ENCODE measurements at places on chromosomes 1 and 21. TPM values are rescaled to one million over a fixed set of nuclear protein-coding genes. Genes with fewer than 3 reads are reported as not detected.

- DNase-seq = peak; percentile 63
Observed at GRCh38 chr1:117284399-117285215, 73.9 kb upstream of the VTCN1 start.

- no peak for DNase-seq
Observed at GRCh38 chr1:221696027-221696426, 45.9 kb downstream of the DUSP10 start.

GRCh38 chr21:32612999-32613337, 791 bp upstream of the CFAP298 start:
- no peak for DNase-seq

- no peak for DNase-seq
Observed at GRCh38 chr1:230842801-230843200, 25.5 kb downstream of the C1orf198 start.

- peak; percentile 57 for DNase-seq
Observed at GRCh38 chr1:233240829-233241682, 54.5 kb downstream of the PCNX2 start.

- no peak for DNase-seq
Observed at GRCh38 chr1:223337174-223337869, 26.7 kb downstream of the SUSD4 start.

DNA sequence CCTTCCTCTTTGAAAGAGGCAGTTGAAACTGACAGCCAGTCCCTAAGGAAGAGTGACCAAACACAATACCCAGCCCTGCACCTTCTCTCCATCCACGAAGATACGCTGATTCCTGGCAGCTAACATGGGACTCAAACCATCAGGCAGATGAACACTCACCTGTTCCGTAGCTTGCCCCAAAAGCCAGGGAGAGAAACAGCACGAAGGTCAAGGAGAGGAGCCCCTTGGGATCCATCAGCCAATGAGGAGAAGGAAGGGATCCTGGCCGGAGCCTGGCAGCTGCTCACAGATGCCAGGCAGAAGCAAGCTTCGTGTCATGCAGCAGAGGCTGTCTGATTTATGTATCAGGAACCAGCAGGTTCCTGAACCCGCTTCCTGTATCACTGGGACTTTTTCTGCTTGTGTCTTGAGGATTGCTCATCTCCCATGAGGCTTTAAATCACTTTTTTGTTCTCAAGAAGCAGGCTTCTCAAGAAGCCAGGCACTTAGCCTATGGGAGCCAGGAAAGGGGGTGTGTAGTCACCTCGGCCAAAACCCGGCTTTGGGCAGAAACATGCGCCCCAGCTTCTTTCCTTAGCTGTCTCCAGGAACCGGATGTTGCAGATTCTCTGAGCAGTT, at the start of gene SLAMF1:
Gene SLAMF1, minus strand, starts transcription at position 334 of the 618 bp plus-strand sequence. Its CDS starts 99 bp downstream, at position 235.
- DNase-seq = no peak

- no peak for DNase-seq
Observed at GRCh38 chr1:218851586-218851985, 322.1 kb upstream of the LYPLAL1 start.

DNA sequence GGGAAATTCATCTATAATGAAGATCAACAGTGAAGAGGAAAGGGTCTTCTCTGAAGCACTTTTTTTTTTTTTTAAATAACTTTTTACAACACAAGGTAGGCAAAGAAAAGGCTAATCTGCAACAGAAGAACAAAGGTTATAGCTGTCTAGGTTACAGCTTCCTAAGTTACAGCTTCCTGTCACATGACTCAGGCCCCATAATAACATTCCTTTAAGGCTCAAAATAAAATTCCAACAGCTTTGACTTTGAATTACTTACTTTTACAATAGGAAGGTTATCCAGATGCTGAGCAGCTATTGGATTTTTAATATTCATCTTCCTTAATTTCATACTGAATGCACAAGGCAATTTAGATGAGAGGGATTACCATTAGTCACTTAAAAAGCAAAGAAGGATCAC, 40.4 kb upstream of the TMEM61 start:
- no peak for DNase-seq

GRCh38 chr1:27087371-27088220, 67.3 kb downstream of the SLC9A1 start:
- peak; percentile 47 for DNase-seq

GRCh38 chr1:29754573-29755375, 518.5 kb downstream of the PTPRU start:
- no peak for DNase-seq

- no peak for DNase-seq
Observed at GRCh38 chr1:152646656-152647055, 16.5 kb upstream of the LCE2D start.

GRCh38 chr1:205775015-205775716, at the start of gene RAB29:
Gene RAB29, minus strand, starts transcription at chr1:205775482. Its CDS starts 526 bp downstream, at chr1:205774956.
- DNase-seq = peak; percentile 73

GRCh38 chr1:30314591-30314990, 408.8 kb downstream of the MATN1 start:
- no peak for DNase-seq

GRCh38 chr1:243850202-243850451, at the start of gene AKT3:
Gene AKT3, minus strand, starts transcription at chr1:243850243. Its CDS starts 7,073 bp downstream, at chr1:243843170.
- DNase-seq = peak; percentile 86

GRCh38 chr1:111221276-111221632, 6.3 kb upstream of the CHI3L2 start:
- no peak for DNase-seq

GRCh38 chr1:116374353-116375147, 1.5 kb downstream of the ATP1A1 start:
- no peak for DNase-seq

- no peak for DNase-seq
Observed at GRCh38 chr1:52355436-52355835, 10.6 kb downstream of the CC2D1B start.

GRCh38 chr1:52168373-52169080, 26.6 kb downstream of the ZFYVE9 start:
- DNase-seq = no peak

- no peak for DNase-seq
Observed at GRCh38 chr1:92826792-92827191, 5.0 kb upstream of the RPL5 start.

DNA sequence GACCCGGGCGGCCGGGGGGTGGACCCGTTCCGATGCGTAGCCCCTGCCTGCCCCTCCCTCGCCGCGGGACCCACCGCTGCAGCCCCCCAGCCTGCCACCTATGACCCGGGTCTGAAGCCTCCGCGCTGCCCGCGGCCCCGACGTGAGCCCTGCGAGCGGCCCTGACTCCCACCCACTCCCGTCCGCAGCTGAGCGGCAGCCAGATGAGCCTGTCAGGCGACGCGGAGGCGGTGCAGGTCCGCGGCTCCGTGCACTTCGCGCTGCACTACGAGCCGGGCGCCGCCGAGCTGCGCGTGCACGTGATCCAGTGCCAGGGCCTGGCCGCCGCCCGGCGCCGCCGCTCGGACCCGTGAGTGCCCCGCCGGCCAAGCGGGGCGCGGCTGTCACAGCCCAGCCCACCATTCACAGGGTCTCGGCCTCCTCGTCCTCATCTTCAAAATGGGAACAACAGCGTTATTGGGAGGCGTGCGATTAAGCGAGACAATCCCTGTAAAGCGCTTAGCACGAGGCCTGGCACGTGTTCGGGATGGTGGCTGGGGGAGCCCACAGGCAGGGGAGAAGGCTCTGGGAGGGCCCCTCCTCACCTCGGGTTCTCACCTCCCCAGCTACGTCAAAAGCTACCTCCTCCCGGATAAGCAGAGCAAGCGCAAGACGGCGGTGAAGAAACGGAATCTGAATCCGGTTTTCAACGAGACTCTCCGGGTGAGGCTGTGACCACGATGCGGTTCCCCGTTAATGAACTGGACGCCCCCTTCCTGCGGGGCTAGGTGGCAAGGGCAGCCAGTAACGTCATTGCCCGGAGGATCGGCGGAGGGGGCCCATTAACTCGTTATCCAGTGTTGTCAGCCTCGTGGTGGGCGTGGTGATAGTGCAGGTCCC, 8.2 kb downstream of the SYTL1 start:
- DNase-seq = peak; percentile 69

GRCh38 chr1:25990251-25990650, 7.6 kb downstream of the PAFAH2 start:
- DNase-seq = no peak

DNA sequence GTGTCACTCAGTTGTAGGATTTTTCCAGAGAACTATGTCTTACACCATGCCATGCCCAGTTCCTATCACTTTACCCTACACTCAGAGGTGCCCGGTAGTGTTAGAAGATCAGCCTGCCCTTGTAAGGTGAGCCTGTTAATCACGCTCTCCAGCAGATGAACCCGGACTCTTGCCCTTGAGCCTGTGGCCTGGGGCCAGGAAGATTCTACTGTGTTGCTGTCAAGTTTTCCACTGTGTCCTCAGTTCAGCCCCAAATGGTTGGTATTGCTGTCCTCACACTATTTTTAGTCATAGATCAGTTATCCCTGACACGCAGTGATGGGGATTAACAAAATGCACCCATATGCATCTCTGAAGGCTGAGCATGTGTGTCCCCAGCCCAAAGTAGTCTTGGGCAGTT, 105.0 kb upstream of the SPAG17 start:
- no peak for DNase-seq

GRCh38 chr1:212152869-212153268, 117.3 kb downstream of the DTL start:
- no peak for DNase-seq

- DNase-seq = no peak
Observed at GRCh38 chr1:44546403-44547053, 127.8 kb downstream of the TMEM53 start.

GRCh38 chr1:55781944-55782482, 566.8 kb upstream of the USP24 start:
- DNase-seq = peak; percentile 95

DNA sequence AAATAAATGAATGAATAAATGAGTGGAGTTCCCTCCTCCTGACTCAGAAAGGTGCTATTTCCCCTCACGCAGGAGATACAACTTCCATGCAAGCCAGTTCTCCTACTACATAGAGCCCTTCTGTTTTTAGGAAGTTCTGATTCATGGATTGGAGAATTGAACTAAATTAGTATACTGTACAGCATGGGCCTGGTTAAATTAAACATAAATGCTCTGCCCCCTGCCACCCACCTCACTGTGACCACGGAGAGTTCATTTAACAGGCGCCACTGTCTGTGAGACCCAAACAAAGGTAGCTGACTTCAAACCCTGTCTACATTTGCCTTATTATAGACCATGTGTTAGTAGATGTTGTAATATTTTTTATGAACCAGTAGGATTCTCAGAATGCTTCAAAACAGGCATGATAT, 9.1 kb upstream of the IRF2BP2 start:
- no peak for DNase-seq

GRCh38 chr1:208264469-208265121, 20.4 kb upstream of the PLXNA2 start:
- no peak for DNase-seq

DNA sequence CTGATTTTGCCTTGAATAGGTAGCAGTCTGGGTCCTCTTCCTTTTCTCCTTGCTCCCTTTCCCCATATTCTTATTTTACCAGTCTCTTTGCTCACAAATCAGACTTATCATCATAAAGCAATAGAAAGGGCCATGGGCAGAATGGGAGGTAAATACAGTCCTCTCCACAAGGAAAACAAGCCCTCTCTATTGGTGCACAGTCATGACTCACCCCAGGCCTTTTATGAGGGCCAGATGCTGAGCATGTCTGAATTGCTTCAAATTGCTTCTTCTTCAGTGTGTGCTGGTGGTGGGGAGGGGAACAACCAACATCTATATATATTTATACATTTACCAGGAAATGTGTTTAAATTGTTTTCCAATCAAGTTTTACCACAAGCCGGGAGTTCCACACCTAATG, 75.2 kb downstream of the GFI1 start:
- DNase-seq = peak; percentile 69

DNA sequence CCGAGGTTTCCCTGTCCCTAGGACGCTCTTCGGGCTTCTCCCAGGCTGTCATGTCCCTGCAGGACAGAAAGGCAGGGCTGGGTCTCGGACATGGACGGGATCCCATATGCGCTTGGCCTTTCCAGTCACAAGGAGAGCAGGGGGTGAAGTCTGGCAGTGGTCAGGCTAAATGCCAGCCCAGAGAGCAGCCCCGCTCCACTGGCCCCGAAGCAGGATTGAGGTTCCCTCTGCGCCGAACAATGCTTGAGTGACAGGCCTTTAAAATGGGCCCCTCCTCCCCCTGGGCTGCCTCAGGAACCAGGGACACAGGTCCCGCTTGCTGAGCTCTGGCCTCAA, 12.7 kb downstream of the DRAXIN start:
- DNase-seq = no peak

DNA sequence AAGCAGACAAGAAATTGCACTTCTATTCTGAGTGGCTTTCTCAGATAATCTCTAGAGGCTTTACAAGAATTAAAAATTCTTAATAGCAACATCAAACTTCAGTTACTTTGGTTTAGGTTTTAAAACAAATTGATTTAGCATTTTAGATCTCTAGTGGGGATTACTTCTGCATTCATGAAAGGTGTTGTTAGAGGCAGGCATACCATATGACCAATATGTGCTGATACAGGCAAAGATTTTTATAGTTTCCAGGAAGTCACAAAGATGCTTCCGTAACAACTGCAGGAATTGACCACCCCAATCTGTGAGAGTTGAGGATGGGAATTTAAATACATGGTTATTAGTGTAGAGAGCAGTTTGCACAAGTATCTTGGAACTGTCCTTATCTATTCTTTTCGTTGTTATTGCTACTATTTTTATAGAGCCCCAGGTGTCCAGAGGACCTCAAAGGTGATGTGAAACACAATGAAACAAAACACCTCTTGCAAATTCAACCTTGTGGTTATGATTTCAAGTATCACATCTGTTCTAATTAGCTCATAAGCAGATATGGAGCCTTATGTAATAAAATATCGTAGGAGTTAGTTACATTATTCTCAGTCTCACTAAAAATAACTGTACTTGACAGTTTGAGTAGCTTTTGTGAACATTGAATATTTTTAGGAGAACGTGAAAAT, 512.7 kb upstream of the ADGRL4 start:
- no peak for DNase-seq

DNA sequence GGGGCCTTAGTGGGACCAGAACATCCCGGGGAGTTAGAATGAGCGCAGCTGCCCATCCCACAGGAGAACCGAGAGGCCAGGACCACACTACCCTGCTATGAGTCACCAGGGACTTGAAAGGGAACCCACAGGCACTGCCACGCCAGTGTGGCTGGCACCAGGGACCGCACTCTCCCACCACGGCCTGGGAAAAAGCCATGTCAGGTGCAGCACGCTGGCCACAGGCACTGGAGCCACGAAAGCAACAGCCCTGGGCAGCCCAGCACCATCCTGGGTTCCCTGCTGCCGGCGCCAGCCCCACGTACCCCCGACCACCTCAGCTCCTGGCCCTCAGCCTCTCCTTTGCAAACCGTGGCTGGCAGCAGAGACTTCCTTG, 14.1 kb upstream of the TMEM240 start:
- peak; percentile 56 for DNase-seq

SLC35A3 gene
- 34.4 TPM for total RNA-seq

FAM177B gene
- total RNA-seq = not detected

AADACL3 gene
- not detected for total RNA-seq

AADACL4 gene
- total RNA-seq = not detected

CGN gene
- total RNA-seq = under 0.01 TPM

TSSK3 gene
- total RNA-seq = 0.39 TPM

NBPF20 gene
- total RNA-seq = 1.3 TPM

KRTAP12-2 gene
- not detected for total RNA-seq

ZNF683 gene
- total RNA-seq = not detected

APOBEC4 gene
- total RNA-seq = not detected

SLX9 gene
- total RNA-seq = 17.0 TPM

HSD3B1 gene
- total RNA-seq = not detected

AUNIP gene
- total RNA-seq = 10.0 TPM

GJA9 gene
- not detected for total RNA-seq

KIF14 gene
- 25.4 TPM for total RNA-seq

BLACAT1 gene
- total RNA-seq = not detected

FCRL2 gene
- total RNA-seq = not detected
